Hypothalamus (tissue), 51 donors: ENCODE measurements at places on chromosomes 7 and 10.

GRCh38 chr7:44735403-44736165 lies 13.1 kb upstream of the ZMIZ2 start:
- DNase-seq: no peak

DNA sequence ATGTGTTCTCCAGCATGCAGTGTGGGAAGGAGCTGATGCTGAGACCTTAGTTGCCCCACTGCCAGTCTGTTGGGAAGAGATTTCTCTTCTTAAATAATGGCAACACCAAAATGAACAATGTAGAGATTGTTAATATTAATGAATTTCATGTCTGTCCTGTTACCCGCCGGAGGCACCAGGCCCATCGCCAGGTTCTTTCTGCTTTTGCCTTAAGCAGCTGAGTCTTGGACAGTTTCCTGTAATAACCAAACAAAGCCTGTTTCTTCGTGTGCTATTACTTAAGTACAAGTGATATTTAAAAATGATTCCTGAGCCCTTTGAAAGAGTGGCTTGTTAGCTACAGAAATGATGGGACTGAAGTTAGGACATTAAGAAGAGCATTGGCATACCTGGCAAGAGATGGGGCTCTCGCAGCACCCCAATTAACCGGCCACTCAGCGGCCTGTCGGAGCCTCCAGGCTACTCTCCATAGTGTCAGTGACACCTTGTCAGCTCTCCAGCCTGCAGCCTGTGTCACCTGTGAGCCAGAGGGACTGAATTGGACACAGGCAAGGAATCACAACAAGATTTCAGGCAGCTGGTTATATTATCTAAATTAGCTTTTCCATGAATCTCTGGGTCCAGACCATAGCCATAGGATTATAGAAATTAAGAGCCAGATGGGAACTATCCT lies 142.0 kb downstream of the CELF2 start:
- no peak for DNase-seq

DNA sequence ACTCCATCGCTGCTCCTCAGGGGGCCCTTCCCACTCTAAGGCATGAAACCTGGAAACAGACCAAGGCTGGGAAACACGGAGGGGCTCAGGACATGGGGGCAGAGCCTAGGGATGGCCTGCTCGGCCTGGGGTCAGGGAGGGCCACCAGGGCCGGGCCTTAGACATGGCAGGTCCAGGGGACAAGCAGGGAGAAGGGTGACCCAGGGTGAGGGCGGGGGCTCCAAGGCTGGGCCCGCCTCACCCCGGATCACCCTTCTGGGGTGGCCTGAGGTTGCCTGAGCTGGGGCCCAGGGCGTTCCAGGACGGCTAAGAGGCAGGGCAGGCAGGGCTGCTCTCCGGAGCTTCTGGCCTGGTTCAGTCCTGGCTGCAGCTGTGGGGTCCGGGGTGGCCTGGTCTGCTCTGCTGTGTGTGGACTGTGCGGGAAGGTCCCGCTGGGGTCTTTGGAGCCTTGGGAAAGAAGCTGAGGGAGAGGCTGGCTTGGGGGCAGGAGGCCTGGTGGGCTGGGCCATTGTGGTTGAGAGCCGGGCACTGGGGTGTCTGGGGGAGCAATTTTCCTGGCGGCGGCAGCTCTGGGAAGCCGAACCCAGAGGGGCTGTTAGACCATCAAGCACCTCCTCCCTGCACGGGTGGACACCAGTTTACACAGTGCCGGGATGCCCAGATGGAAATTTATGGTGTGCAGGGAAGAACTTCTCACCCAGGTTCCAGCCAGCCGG lies 52.2 kb downstream of the UNCX start:
- DNase-seq: no peak

DNA sequence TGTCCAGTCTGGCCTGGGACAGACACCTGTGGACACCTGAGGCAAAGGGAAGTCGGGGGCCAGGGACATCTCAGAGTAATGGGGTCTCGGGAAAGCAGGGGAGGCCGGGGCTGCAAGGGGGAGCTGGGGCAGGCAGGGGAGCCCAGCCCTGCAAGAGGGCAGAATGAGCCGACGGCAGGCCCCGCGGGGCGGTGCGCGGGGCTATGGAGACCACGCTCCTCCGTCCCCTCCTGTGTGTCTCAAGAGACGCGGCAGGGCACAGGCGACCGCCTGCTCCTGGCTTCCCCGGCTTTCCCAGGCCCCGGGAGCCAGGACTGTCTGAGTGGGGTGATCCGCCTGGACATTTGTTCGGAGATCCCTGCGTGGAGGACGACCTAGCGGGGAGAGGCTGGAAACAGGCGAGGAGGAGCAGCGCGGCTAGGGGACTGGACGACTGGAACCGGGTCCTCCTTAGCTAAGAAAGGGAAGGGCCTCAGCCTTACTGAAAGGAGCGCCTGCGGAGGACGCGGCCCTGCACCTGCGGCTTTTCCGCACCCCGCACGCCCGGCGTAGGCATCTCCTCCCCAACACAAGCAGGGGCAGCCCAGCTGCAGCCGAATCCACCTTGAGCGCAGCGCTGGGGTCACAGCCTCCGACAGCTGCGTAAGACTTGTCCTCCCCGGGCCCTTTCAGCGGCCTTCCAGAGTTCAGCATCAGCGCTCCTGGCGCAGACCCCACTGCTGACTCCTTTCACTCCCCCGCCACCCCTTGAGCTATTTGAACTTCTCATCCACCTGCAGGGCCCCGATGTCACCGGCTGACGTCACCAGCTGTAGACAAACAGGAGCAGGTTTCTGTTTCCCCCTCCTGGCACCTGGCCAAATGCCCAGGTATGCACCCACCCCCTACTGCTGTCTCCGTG lies 176.4 kb downstream of the ZNF248 start:
- no peak for DNase-seq

DNA sequence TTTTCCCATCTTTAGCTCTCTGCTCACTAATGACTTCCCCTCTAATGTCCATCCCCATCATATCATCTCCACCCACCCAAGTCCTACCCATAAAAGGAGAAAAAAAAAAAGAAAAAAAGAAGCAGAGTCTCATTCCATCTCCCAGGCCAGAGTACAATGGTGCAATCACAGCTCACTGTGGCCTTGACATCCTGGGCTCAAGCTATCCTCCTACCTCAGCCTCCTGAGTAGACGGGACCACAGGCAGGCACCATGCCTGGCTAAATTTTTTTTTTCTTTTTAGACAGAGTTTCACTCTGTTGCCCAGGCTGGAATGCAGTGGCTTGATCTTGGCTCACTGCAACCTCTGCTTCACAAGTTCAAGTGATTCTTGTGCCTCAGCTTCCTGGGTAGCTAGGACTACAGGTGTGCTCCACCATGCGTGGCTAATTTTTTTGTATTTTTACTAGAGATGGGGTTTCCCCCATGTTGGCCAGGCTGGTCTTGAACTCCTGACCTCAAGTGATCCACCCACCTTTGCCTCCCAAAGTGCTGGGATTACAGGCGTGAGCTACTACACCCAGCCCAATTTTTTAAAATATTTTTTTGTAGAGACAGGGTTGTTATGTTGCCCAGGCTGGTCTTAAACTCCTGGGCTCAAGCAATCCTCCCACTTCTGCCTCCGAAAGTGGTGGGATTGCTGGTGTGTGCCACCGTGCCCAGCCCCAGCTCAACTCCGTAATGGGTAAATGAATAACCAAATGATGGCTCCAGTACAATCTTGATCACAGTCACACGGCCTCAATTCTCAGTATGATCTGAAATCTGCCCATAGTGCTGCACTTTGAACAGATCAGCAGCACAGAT lies 24.6 kb upstream of the SGMS1 start:
- no peak for DNase-seq

GRCh38 chr7:97422046-97422445 lies 304.5 kb downstream of the SDHAF3 start:
- DNase-seq: no peak
